Stimulated activated CD8-positive, alpha-beta memory T cell treated with anti-CD3 and anti-CD28 coated beads, Interleukin-4, amount 100 ng/mL, for 4 hours (primary cell): ENCODE measurements at places on chromosomes 6 and 20.

GRCh38 chr20:12573442-12573841 lies 435.3 kb upstream of the SPTLC3 start:
- no peak for DNase-seq

DNA sequence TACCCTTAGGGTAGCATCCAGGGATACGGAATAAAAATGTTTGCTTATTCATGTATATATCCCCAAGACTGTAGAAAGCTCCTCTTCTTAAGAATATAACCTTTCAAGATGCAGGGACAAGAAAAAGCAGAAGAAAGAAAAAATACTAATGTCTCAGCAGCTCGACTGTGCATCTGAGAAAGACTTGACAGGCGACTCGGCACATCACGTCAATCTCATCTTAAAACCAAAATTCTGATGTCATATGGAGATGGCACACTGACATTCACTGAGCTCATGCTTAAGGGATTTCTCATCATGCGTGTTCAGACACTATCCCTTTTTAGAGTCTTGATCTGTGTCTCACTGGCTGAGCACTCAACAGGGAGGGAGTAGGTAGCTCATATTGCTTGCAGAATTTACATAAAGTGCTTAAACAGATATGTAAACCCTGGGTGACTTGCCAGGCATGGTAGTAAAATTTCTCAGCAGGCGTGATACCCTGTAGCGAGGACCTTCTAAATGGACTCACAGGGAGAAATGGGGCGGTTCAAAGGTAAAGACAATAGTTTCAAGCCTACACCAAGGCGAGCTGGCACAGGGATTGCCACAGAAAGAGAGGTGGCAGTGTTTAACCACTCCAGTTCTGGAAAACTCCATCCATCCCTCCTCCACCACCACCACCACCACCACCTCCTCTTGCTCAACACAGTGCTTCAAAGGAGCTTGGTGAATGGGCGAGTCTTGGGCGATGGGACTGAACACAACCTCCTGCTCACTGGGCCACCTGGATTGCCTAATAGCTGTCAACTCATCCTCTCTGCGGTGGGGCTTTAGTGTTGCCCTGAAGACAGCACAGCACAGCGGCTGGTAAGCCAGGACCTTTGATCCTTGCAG lies 330.5 kb downstream of the TFAP2A start:
- DNase-seq: no peak

DNA sequence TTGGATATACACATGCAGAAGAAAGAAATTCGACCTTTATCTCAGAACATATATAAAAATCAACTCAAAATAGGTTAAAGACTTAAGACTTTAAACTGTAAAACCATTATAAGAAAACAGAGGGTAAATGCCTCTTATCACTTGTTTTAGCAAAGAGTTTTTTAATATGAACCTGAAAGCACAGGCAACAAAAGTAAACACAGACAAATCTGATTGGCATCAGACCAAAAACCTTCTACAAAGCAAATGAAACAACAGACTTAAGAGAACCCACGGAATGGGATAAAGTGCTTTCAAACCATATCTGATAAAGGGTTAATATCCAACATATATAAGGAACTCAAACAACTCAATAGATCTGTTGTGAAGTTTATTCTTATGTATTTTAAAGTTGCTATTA lies 309.9 kb upstream of the OPRM1 start:
- DNase-seq: no peak

DNA sequence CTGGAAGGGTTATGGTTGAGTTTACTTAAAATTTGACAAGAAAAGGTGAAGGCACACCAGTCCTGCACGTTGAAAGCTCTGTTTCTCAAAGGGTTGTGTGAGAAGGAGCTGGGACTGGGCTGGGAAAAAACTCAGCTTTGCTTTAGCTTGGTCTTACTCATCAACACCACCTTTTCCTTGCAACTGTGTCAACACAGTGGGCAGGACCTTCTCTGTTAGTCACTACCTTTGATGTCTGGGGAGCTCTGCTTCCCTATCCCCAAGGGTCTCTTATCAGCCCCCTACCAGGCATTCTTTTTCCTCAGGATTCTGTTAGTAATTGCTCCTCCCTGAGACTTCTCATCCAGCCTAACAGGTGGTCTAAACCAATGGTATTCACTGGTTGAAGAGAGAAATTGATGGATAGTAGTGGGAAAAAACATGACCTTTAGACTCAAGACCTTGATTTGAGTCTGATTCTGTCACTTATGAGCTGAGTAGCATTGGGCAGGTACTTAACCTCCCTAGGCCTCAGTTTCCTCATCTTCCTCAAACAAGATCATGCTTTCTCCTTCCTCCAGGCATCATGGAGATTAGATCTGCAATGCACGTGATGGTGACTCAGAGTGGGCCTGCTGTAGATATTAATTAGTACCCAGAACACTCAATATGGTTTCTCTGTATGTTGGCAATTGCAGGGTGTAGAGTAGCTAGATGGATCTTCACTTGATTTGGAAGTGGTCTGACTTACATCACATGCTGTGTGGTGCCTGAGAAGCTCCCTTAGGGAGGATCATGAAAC lies 17.2 kb upstream of the FOXA2 start:
- DNase-seq: no peak

DNA sequence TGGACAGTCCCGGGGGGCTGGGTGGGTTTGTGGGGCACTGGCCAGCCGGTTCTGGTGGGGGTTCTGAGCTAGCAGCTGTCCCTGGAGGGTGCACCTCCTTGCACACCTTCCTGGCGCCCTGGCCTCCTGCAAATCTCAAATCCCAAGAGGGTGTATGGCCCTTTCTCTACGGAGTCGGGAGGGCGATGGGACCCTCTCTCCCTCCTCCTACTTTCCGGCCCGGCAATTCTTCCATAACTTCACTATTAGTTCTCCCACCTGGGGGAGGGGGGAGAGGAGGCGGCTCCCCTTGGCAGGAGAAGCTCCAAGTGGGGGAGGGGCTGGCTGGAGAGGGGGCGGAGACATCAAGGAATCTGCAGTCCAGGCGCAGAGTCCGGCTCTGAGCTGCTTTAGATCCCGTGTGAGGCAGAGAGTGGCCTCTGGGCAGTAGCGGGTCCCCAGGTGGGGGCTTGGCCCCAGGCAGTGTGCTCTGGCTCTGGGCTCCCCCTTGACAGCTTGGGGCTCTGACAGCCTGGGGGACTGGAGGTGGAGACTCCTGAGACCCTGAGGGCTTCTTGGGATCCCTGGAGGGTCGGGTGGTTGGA lies 1.4 kb upstream of the LAMA5 start:
- DNase-seq: no peak

- DNase-seq: no peak
Observed at GRCh38 chr6:109059571-109060021, 35.0 kb downstream of the SESN1 start.

DNA sequence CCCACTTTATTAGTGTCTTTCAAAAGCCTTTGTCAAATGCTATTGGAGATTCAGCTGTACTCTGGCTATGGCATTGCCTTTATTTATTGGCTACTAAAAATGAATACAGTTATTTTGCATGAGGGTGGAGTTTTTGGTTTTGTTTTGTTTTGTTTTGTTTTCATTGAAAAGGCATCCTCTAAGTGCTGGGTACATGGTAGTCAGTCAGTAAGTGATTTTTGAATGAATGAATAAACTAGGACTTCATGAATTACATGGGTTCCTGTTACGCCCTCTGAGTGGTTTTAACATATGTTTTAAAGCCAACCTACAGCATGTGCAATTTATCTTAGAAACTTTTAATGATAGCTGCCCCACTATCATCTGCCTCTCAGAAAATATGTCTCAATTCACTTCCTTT lies 38.9 kb upstream of the ENPP1 start:
- no peak for DNase-seq

GRCh38 chr6:158923805-158924498 lies 76.0 kb downstream of the RSPH3 start:
- no peak for DNase-seq

GRCh38 chr20:21183722-21184121 lies 57.8 kb downstream of the KIZ start:
- DNase-seq: no peak

DNA sequence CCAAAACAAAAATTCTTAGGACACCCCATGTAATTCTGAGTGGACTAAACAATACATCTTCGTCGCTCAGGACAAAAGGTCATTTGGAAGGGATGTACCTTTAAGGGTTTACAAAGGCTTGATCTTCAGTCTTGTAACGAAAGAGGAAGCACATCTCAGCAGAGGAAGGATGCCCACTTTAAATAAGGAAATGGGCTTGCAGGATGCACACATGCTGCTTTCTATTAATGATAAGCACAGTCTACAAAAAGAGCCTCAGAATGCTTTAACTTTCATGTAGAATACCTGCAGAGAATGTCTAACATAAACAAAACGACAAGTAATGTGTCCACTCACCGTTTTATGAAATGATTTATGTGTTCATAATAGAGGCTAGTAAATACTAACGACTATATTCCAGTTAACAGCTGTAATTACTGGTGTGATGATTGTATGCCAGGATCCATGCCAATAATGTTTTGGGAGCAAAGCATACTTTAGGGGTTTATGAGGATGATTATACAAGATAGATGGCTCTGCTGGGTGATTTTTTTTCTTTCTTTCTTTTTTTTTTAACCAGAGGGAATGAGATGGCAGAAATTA lies 216.9 kb downstream of the GMDS start:
- no peak for DNase-seq

DNA sequence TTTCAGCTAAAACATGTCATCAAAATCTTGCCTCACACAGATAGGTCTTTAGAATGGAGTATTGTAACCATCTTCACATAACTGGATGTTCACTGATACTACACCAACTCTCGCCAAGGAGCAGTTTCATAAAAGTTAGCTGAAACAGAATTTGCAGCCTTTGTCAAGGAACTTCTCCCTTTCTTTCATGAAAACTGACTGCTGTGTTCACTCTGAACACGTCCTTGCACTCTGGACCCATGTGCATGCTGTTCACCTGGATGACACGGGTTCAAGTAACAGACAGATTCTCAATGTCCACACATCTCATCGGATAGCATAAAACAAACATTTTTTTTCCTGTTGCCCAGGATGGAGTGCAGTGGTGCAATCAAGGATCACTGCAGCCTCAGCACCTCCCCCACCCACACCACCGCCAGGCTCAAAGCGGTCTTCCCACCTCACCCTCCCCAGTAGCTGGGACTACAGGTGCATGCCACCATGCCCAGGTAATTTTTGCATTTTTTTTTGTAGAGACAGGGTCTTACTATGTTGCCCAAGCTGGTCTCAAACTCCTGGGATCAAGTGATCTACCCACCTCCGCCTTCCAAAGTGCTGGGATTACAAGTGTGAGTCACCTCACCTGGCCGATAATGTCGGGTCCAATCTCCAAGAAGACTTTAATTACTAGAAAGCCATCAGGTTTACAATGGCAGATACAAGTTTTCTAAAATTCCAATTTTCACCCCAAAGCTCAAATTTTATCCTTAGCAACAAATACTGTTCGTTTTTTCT lies 9.4 kb downstream of the DIDO1 start:
- no peak for DNase-seq

DNA sequence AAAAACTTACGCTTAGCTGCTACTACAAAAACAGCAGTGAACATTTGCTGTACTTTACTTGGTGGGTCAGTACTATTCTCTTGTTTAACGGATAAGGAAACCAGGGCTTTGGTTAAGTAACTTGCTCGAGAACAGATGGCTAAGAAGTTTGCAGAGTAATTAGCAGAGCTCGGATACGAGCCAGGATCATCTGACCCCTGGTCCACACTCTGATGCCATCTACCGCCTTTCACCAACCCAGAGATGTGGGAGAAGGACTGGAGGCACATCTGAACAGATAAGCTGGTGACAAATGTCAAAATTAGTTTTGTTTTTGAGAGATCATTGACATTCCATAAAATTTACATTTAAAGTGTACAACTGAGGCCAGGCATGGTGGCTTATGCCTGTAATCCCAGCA lies 18.9 kb upstream of the RPL7L1 start:
- DNase-seq: no peak

GRCh38 chr6:41682056-41682477 lies 43.8 kb downstream of the MDFI start:
- peak; percentile 39 for DNase-seq

GRCh38 chr20:20227013-20227571 lies 140.8 kb upstream of the INSM1 start:
- DNase-seq: no peak

GRCh38 chr6:5517796-5518195 lies 256.5 kb downstream of the FARS2 start:
- no peak for DNase-seq

- DNase-seq: no peak
Observed at GRCh38 chr6:145772846-145773245, 37.5 kb upstream of the EPM2A start.

- DNase-seq: no peak
Observed at GRCh38 chr6:39282774-39283173, 31.4 kb downstream of the KCNK17 start.

GRCh38 chr6:49662231-49662891 lies 25.7 kb upstream of the RHAG start:
- no peak for DNase-seq

DNA sequence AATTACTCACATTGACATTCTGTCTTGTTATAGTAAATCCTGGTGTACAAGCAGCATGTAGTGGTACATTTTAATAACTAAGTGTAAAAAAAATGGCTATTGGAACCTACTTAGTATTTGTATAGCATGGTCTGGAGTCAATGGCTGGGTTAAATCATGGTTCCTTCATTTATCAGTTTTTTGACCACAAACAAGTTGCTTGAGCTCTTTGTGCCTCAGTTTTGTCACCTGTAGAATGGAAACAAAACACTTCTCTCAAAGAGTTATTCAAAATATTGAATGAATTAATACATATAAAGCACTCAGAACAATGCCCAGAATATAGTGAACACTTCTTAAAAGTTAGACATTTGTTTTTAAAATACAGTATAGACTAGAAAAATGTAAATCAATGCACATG lies 93.2 kb upstream of the HS3ST5 start:
- no peak for DNase-seq

GRCh38 chr6:125752773-125753172 lies 3.3 kb downstream of the HEY2 start:
- DNase-seq: no peak

- no peak for DNase-seq
Observed at GRCh38 chr6:131519670-131520436, 53.2 kb upstream of the ARG1 start.

- no peak for DNase-seq
Observed at GRCh38 chr6:11423667-11424066, 113.9 kb upstream of the TMEM170B start.

DNA sequence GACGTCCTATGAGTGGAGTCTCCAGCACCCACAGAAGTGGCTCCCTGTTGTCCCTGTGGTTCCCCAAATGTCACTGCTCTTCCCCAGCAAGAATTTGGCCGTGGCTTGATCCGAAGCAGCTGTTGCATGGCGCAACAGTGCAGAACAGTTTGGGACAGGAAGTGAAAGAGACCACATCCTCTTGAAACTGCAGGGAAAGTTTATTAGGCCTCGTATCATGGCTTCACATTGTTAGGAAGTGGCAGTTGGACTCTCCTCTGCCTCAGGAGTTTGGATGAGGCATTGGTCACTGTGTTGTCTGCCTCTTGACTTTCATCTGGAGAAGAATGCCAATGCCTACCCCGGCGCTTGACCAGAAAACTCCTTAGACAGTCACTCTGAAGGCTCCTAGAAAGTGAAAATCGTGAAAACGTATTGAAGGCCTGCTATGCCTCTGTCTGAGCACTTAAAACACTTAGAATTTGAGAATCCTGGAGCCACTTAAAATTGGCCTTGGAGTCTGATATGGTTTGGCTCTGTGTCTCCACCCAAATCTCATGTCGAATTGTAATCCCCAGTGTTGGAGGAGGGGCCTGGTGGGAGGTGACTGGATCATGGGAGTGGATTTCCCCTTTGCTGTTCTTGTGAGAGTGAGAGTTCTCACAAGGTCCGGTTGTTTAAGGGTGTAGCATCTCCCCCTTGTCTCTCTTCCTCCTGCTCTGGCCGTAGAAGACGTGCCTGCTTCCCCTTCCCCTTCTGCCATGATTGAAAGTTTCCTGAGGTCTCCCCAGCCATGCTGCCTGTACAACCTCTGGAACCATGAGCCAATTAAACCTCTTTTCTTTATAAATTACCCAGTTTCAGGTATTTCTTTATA lies 334.9 kb upstream of the JARID2 start:
- DNase-seq: no peak
